Left lung (tissue), 14 donors: ENCODE measurements at places on chromosomes 7 and 10.
A peak's percentile ranks its signal among the peaks of the same experiment; 100 is the strongest.

GRCh38 chr7:22173685-22174573 is 183.0 kb downstream of the RAPGEF5 start:
- DNase-seq, result no peak

GRCh38 chr10:58436071-58436470 is 50.9 kb downstream of the TFAM start:
- no peak for DNase-seq

GRCh38 chr10:114485696-114486400 is 81.5 kb upstream of the AFAP1L2 start:
- DNase-seq, result no peak

GRCh38 chr10:88057720-88058119 is 194.3 kb downstream of the PTEN start:
- DNase-seq, result no peak

GRCh38 chr10:78914502-78915189 is 154.1 kb upstream of the ZMIZ1 start:
- no peak for DNase-seq

DNA sequence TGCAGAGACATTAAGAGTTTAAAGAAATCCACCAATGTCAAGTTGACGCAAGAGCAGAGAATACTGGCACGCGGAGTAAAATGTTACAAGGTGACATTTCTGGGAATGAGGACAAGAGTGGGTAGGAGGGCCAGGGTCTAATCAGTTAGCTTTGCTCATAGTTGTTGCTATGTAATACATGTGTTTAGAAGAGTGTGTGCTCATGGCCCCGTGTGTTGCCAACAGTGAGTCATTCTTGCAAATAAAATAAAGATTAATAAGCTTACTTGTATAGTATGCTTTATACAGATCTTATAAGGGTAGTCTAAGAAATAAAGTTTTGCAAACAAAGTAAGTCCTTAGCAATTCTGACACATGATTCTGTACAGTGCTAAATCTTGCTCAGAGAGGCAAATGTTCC is 64.5 kb downstream of the DNMBP start:
- DNase-seq, result peak; percentile 74

- no peak for DNase-seq
Observed at GRCh38 chr10:43402880-43403452, 6.0 kb downstream of the HNRNPF start.

DNA sequence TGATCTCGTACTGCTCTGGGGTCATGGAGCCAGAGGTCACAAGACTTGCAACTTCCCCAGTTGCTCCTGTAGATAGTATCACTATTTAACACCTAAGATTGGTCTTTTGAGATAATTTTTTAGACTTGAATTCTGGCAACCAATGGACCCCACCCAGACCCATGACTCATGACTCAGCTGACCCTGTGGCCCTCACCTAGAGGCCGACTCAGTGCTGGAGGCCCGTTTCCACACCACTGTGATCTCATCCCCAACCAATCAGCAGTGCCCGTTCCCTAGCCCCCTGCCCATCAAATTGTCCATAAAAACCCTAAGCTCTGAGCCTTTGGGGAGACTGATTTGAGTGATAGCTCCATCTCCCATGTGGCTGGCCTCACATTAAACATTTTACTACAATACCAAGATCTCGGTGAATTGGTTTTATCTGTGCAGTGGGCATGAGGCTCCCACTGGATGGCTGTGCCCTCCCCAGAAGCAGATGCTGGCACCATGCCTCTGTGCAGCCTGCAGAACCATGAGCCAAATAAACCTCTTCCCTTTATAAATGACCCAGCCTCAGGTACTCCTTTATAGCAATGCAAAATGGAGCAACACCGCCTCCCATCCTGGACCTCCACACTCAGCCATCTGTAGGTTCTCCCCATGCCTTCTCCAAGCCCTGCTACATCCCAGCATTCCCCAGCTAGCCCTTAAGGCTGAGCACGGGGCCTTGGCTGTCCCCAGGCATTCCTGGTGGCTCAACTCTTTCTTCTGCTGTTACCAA is 98.8 kb downstream of the PRKAG2 start:
- DNase-seq, result no peak

- DNase-seq, result no peak
Observed at GRCh38 chr10:132373241-132373955, 23.6 kb upstream of the PWWP2B start.

GRCh38 chr10:86293396-86293791 is 73.2 kb downstream of the GRID1 start:
- DNase-seq, result no peak

DNA sequence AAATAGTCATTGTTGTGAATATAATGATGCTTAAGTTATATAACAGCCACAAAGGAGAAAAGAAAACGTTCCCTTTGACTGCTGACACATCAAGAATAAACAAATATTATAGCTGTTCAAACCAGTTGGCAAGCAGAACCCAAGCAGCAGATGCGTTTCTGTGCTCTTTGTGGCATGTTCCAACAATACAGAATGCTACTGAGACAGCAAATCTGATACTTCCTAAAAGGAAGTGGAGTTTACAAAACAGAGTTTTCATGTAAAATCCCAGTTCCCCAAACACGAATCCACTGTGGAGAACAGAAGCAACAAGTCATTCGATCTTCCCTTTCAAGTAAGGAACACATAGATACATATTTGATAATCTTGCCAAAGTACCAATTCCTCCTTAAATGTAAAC is 170.9 kb upstream of the ASAH2 start:
- DNase-seq, result no peak

DNA sequence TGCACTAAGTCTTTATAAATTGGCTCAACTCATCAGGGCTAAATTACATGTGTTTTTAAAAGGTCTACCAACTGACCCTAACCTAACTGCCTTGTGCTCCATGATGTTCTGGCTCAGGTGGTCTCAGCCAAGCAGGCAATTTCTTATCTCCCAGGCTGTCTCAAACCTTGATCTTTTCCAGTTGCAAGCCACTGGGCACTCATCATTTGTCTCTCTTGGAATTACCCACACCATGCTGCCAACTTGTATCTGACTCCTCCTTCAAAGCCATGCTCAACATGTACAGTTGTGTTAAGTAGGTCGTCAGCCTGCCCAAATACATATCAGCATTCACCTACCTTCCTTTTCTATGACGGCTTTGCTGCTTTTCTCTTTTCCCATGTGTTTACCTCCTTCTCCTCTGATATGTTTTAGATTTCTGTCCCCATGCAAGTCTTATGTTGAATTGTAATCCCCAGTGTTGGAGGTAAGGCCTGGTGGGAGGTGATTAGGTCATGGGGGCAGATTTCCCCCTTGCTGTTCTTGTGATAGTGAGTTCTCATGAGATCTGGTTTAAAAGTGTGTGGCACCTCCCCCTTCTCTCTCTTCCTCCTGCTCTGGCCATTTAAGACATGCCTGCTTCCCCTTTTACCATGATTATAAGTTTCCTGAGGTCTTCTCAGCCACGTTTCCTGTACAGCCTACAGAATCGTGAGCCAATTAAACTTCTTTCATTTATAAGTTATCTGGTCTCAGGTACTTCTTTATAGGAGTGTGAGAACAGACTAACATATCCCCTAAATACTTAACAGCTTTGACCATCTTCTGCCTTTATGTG is 130.0 kb downstream of the ELAPOR2 start:
- DNase-seq, result no peak

- no peak for DNase-seq
Observed at GRCh38 chr7:46581268-46581667, 660.2 kb upstream of the IGFBP3 start.

DNA sequence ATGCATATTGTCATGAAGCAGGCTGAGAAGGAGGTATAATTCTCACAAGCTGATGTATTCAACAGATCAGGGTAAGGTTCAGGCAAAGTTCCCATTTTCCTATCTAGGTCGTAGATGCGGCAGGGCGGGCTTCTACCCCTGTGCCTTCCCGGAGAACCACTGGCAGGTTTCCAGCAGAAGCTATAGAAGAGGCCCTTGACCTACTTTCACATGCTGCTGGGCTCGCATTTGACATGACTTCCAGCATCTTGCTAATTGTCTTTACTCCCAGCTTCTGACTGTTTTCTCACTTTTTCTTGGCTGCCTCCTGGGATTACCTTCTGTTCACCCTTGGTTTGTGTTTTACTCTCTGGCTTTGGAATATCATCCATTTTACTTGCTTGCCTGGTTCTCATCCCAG is 32.6 kb upstream of the ORC5 start:
- DNase-seq, result no peak

- DNase-seq, result no peak
Observed at GRCh38 chr7:24301703-24302102, 17.7 kb downstream of the NPY start.

GRCh38 chr10:32144817-32145688 is 88.8 kb upstream of the KIF5B start:
- no peak for DNase-seq

GRCh38 chr7:135154734-135155133 is 6.9 kb downstream of the TMEM140 start:
- DNase-seq, result no peak

GRCh38 chr7:139773371-139773770 is 4.4 kb downstream of the HIPK2 start:
- no peak for DNase-seq

GRCh38 chr7:106420210-106420609 is 135.4 kb upstream of the NAMPT start:
- no peak for DNase-seq

DNA sequence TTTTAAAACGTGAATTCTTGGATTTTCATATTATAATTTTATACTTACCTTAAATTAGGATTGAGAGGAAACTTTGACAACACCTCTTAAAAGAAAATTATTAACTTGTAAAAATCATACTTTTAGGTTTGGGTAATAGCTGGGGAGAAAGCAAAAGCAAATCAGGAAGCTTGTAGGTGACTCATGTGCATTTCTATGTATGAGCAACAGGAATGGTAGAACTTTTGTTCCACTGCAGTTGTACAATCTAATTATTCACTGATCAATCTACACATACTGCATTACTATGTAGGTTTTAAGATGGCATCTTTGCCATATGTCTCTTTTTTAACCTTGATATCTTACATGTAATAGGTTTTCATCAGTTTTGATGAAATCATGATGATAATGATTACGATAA is 223.2 kb downstream of the PRKG1 start:
- DNase-seq, result no peak

DNA sequence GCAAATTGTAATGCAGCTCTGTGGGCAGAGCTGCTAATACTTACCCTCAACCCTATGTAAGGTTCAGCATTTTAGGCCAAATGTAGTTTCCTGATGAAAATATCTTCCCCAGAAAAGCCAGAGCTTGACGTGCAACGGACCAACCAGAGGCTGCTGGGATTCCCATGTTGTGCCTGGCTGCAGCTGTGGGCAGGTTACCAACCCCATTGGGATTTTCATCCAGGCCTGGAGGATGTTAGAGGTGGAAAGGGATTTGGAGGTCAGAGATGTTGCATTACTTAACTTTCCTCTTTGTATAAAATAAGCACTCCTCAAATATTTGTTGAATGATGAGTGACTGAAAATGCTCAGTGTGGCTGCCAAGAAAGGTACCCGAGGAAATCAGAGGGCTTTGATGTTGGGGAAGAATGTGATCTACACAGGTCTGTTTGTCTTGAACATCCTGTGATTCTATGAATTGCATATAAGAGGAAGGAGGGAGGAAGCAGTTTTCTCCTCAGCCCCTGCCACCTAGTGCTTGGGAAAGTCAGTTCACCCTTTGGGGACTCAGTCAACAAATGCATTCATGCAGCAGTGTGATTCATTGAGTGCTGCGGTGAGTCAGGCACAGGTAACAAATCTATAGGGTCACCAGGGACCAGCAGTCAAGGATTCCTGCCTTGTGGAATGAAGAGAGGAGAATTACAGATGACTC is 487.2 kb downstream of the RPS24 start:
- no peak for DNase-seq

- no peak for DNase-seq
Observed at GRCh38 chr7:142089035-142089434, 22.5 kb upstream of the MGAM2 start.

DNA sequence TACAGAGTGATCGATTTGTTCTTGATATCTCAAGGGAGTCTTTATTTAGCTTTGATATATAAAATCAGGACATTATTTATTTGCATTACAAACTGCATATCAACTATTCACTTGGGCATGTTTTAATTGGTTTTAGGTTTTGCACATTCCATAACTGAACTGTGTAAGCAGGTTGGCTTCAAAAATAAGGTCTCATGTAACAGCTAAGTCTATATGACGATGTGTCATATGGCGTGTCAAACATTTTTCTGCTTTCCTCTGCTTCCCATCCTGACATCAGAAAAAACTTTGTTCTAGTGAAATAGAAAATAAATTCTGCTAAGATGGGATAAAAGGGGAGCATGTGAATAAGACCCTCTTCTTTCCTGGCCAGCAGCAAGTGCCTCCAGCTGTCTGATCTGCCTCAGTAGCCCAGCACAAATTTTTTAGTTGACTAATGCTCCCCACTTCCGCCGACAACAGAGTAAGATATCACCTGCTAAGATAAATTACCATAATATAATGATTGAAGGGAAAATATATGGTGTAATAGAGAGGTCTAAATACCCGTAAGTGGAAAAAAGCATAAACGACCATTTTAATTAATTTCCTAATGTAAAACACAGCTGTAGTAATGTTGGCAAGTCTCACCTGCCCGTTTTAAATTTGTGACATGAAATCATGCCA is 180.5 kb downstream of the TAX1BP1 start:
- DNase-seq, result no peak

GRCh38 chr7:34133356-34133982 is 228.1 kb downstream of the BMPER start:
- DNase-seq, result no peak

- DNase-seq, result no peak
Observed at GRCh38 chr7:94146408-94146807, 142.3 kb upstream of the BET1 start.

- DNase-seq, result no peak
Observed at GRCh38 chr7:112286250-112287086, 80.0 kb downstream of the ZNF277 start.

- no peak for DNase-seq
Observed at GRCh38 chr10:24210501-24210900, 1.6 kb downstream of the KIAA1217 start.
